ENCODE measurements at places on chromosomes 11 and 22.

GRCh38 chr11:10623797-10624761, 55.6 kb upstream of the LYVE1 start:
- no peak for DNase-seq

- no peak for DNase-seq
Observed at GRCh38 chr11:120510406-120511115, 987 bp upstream of the GRIK4 start.

- no peak for DNase-seq
Observed at GRCh38 chr22:17401728-17402127, 32.5 kb downstream of the CECR2 start.

GRCh38 chr11:35802672-35803071, 140.1 kb downstream of the TRIM44 start:
- DNase-seq = no peak

GRCh38 chr11:45848654-45849081, 1.4 kb downstream of the CRY2 start:
- DNase-seq = peak; percentile 36

GRCh38 chr11:115682101-115682500, 177.9 kb upstream of the CADM1 start:
- DNase-seq = no peak

DNA sequence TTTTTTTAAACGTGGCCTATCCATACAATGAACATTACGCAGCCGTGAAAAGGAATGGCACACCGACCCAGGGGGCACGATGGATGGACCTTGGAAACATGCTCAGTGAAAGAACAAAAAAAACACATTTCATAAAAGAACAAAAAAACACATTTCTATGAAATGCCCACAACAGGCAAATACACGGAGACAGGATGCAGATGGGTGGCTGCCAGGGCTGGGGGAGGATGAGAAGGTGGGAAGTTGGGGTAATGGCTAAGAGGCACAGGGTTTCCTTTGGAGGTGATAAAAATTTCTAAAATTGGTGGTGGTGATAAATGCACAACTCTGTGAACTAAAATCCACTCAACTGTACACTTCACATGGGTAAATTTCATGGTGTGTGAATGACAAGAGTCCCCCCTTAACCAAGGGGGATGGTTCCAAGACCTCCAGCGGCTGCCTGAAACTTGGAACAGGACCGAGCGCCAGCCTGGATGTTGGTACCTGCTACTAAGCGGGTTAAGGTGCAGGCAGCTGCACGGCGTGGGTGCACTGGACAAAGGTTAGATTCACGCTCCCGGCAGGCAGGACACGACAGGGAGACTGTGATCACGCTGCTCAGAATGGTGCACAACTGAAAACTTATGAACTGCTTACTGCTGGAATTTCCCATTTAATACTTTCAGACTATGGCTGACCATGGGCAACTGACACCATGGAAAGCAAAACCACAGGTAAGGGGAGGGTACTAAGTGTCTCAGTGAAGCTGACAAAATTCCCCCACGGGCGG, 16.5 kb downstream of the BRD1 start:
- no peak for DNase-seq
